ENCODE measurements at places on chromosomes 16 and 17.

DNA sequence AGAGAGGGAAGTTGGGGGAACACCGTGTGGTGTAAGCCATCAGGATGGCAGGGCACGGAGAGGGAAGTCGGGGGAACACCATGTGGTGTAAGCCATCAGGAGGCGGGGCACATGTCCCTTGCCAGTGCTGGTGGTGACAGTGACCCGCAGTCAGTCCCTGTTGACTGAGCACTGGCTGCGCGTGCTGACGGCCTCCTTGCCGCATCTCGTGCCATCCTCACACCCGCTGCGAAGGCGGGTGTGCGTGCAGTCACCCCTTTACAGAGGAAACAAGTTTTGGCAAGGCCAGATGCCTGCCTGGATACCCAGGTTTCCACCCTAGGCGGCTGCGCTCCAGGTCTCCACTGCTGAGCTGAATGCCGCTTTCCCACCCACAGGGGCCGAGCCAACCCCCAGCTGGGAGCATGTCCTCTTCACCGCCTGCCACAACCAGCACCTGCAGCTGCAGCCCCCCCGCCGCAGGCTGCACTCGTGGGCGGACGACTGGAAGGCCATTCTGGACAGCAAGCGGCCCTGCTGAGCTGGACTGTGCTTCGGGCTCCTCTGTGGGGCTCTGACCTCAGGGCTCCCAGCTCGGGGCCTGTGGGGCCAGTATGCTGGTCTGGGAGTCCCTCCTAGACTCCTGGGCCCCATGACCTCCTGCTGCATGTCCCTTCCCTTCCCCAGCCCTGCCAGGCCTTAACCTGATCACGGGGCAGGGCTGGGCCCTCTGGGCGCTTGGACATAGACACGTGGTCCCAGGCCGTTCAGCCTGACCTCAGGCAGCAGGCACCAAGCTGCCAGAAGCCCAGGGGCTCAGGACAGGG, 43.5 kb downstream of the NT5M start:
- no peak for DNase-seq

- DNase-seq: no peak
Observed at GRCh38 chr17:28747801-28748750, 4.3 kb downstream of the TRAF4 start.

- DNase-seq: no peak
Observed at GRCh38 chr17:50219342-50219741, 17.9 kb upstream of the COL1A1 start.

- DNase-seq: no peak
Observed at GRCh38 chr16:79707876-79708275, 107.3 kb upstream of the MAF start.

DNA sequence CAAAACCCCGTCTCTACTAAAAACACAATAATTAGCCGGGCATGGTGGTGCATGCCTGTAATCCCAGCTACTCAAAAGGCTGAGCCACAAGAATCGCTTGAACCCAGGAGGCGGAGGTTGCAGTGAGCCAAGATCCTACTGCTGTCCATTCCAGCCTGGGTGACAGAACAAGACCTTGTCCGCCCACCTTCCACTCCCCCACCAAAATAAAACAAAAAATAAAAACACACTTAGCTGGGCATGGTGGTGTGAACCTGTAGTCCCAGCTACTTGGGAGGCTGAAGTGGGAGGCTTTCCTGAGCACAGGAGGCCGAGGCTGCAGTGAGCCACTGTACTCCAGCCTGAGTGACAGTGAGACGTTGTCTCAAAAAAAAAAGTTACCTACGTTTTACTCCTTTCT, 3.2 kb downstream of the PPM1E start:
- no peak for DNase-seq

GRCh38 chr17:11493936-11494335, 104.3 kb upstream of the DNAH9 start:
- no peak for DNase-seq

- DNase-seq: no peak
Observed at GRCh38 chr16:10314811-10315210, 71.0 kb upstream of the ATF7IP2 start.

- peak; percentile 38 for DNase-seq
Observed at GRCh38 chr17:491086-492021, 138.7 kb upstream of the RPH3AL start.

DNA sequence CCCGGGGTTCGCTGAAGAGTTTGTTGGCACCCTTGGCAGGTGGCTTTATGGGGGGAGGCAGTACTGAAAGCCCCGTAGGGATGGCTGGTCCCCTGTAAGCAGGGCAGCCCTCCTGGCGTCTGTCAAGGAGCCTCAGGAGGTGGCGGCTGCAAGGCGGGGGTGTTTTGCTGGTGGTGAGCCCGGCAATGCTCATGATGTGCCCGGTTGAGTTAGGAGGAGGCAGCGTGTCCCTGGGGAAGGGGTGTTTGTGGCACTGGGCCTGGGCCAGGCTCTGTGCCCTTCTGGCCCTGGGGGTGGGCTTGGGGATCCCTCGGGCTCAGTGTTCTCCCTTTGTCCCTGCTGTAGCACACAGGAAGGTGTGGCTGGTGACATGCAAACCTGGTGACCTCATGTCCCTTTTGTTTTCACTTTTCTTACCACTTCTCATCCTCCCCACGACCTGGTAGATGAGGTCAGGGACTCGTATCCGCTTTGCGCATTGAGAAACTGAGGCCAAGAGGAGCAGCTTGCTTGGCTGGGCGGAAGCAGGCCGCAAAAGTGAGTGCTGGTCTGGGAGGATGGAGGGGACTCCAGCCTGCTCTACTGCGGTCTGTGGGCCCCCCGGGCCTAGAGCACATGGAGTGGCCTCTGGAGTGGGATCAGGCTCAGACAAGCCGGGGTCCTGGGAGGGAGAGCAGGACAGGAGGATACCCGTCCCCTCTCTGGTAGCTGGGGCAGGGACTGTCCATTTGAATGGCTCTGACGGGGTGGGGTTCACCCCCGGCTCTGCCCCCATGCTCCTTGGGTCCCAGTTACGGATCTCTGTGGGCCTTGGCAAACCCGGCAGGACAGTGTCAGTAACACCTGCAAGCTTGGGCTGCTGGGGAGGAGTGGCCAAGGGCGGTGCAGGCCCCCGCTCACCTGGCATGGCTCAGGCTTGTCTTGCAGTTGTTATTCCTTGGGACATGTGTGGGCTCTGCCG, 2.2 kb downstream of the SNN start:
- peak; percentile 40 for DNase-seq

DNA sequence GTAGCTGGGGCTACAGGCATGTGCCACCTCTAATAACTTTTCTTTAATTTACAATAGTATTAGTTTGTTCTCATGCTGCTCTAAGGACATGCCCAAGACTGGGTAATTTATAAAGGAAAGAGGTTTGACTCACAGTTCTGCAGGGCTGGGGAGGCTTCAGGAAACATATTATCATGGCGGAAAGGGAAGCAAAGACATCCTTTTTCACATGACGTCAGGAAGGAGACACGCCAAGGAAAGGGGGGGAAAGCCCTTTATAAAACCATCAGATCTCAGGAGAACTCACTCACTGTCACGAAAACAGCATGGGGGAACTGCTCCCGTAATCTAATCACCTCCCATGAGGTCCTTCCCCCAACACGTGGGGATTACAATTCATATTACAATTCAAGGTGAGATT, 18.3 kb downstream of the IL4R start:
- DNase-seq: no peak

DNA sequence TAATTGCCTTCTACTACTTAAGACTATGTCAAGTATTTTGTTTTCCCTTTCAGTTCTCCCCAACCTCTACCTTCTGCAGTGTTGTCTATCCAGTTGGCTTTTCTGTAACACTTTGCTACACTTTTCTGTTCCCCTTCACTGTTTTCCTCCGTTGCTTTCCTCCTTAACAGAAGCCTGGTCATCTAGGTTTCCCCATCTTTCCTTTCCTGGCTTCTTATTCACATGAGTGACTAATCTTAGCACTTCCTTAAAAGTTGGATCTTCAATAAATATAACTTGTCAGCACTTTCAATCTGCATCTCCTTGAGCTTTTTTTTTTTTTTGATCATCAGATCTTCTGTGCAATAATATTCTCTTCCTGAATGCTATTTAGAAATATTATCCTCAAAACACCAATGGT, 2.8 kb upstream of the SLFN11 start:
- DNase-seq: no peak

GRCh38 chr17:81926451-81927151, 934 bp downstream of the MAFG start:
- DNase-seq: peak; percentile 67

- no peak for DNase-seq
Observed at GRCh38 chr17:5182597-5183409, 8.9 kb downstream of the ZNF594 start.

DNA sequence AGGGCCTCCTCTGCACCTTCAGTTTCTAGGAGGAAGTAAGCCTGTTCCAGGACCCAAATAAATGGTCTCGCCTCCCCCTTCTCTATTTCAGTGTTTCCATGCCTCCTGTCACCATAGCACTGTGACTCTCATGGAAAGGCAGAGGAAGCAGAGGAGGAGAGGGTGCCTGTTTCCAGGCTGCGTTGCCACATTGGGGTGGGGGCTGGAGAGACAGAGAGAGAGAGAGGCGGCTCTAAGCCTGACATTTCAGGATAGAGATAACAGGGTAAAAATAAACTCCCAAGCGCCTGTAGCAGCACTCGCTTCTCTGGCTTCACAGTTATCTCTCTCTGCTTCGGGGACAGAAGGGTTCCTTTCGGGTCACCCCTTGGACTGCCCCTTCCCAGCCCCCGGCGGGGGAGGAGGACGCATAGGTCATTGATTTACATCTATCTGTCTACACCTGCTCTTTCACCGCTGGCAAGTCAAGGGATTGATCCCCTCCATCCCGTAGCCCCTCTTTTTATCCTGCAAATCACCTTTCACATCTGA, 71.2 kb upstream of the MRTFB start:
- no peak for DNase-seq

DNA sequence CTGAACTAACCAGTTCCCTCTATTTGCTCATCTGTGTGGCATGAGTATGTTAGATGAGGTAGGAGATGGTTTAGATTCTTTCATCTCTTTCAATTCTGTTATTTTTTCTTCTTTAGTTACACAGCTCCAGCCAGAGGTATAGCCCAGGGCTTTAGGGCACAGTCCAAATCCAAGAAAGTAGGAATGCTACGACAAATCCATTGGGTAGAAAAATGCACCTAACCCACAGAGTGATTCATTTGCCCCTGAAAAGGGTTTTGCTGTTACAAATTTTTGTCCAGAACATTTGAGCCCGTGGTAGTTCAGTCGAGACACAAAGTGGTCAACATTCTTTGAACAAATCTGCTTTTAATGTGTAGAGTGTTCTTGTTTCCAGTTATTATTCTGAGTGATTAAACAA, 250.7 kb downstream of the HS3ST3A1 start:
- DNase-seq: no peak

GRCh38 chr17:83160443-83161297, 81.3 kb downstream of the METRNL start:
- DNase-seq: no peak

DNA sequence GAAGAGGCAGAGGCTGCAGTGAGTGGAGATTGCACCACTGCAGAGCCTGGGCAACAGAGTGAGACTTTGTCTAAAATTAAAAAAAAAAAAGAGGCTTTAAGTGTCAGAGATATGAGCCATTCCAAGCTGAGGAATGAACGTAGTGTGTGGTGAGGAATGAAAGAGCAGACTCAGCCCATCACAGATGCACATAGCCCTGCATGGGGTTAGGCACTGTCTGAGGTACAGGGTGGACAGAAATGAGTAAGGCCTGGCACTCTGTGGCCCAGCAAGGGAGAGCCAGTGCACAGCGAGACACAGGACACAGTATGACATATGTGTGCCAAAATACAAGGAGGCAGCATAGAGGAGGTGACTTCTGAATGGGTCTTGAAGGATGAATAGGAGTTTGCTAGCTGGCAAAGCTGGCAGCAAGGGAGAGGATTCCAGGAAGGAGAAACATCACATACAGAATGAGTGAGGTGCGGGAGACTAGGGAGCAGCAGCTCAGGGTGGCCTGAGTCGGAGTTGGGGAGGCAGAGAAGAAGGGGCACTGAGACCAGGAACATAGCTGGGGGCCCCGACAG, 8.7 kb upstream of the ZNF469 start:
- DNase-seq: no peak

DNA sequence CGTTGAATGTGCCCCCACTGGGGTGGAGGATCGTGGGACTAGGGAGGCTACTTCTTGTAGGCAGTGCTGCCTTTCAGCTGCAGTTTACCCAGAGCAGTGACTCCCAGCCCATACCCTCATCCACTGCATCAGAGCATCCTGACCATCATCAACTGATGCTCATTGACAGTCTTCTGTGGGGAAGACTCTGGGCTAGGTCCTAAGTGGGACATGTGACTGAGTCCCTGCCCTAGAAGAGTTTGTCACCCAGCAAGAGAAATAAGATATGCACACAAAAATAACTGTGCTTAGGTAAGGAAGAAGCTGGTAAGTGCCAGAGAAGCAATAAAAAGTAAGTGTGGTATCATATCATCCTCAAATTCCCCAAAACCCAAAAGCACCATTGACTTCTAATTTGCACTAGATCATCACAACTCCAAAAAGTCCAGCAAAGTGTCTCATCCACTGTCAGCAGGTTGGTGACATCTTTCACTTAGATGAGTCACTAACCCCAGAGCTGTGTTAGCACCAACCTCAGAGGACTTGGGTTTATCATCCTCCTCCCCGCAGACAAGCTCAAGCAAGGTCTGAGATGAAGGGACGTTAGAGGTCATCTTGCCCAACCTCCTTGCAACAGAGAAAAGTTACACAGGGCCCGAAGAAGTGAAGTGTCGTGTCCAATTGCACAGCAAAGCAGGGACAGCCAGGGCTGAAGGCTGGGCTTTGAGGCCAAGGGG, 99.0 kb downstream of the CCDC182 start:
- no peak for DNase-seq

- peak; percentile 87 for DNase-seq
Observed at GRCh38 chr16:66516808-66517585, 32.9 kb downstream of the TK2 start.

DNA sequence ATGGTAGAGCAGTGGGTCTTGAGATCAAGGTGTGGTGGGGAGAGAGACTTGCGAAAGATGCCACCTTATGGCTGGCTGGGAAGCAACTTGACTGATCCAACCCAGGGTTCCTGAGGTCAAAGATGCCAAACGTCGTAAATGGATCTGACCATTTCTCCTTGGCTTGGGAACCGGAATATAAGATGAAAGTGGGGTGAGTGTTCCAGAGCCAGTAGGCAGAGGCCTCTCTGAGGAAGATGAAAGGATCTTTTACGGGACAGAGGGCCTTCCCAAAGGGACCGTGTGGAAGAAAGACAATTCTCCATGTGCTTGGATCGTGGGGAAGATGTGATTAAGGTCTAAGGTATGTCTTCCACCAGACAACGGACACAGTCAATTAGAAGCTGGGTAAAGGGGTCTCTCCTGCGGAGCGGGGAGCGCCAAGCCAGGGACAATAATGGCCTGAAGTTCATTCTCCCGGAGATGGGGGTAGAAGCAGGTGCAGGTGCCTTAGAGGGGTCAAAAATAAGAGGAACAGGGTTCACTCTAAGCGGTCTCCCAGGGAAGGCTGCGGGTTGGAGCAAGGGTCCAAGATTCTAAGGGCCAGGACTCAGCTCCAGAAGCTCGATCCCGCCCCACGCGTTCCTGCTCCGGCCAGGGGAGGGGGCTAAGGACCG, 800 bp downstream of the FXR2 start:
- DNase-seq: no peak

GRCh38 chr17:64534187-64534586, 27.4 kb downstream of the CEP95 start:
- no peak for DNase-seq
